Stimulated activated CD4-positive, alpha-beta T cell treated with anti-CD3 and anti-CD28 coated beads, Interleukin-15, amount 100 ng/mL, for 48 hours (primary cell): ENCODE measurements at places on chromosomes 7 and 10.

GRCh38 chr7:26105931-26106330 lies 46.1 kb upstream of the NFE2L3 start:
- no peak for DNase-seq

- no peak for DNase-seq
Observed at GRCh38 chr7:50284296-50284695, 20.2 kb upstream of the IKZF1 start.

- no peak for DNase-seq
Observed at GRCh38 chr7:154568346-154568745, 434.6 kb downstream of the PAXIP1 start.

GRCh38 chr10:103470761-103471653 lies 8.0 kb downstream of the CALHM3 start:
- peak; percentile 48 for DNase-seq

DNA sequence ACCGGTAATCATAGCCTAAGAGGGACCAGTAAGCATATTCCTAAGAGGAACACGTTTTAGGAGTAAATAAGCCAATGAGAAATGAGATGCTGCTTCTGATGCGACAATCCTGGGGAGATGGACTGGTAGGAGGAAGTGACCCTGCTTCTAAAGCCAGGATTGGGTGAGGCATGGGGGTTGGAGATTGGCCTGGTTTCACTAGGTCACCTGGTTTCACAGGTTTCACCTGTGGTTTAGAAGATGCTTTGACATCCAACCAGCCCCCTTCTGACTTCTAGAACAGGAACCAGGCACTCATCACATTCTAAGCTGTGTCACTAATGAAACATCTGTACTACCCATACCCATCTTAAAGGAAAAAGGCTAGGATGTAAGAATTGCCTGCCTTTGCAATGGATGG lies 53.0 kb upstream of the BAMBI start:
- DNase-seq: no peak

DNA sequence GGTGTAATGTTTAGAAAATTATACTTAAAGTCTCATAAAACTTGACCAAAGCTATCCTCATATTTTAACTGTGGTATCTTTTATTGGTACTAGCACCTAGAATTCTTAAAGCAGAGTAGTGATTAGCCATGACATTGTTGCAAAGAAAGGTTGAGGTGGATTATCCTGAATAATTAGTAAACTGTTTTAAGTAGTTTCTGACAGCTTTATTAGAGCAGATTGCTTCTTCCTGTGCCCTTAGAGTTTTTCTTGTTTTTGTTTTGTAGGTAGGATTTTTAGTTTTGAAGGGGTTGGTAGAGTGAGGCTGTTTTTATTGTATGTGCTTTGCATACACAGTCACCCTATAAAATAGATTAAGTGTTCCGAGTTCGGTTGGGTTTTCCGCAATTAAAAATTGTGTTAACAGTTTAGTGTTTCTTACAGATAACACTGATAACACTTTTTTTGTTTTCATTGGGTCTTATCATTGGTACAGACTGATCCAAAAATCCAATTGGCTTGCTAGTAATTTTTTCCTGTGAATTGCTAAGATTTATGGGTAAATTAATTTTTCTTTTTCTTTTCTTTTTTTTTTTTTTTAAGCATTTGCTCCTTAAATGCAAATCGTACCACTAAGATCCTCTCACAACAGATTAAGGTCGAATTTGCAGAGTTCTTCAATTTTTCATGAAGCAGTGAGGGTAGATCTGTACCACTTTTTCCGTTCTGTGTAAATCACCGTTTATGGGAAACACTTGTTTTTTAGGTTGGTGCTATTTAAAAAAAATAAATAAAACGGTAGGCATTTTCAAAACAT lies 2.1 kb upstream of the PBLD start:
- no peak for DNase-seq

DNA sequence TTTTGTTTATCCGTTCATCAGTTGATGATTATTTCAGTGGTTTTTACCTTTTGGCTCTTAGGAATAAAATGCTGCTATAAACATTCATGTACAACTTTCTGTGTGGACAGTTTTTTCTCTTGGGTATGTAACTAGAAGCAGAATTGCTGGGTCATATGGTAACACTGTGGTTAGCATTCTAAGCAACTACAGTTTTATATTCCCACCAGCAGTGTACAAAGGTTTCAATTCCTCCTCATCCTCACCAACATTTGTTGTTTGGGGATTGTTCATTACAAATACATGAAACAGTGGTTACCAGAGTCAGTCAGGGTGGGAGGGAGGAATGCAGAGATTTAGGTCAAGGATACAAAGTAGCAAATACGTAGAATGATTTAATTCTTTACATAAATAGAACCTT lies 97.0 kb downstream of the NPSR1 start:
- no peak for DNase-seq

- DNase-seq: no peak
Observed at GRCh38 chr10:4934391-4934987, 28.7 kb upstream of the AKR1C1 start.

DNA sequence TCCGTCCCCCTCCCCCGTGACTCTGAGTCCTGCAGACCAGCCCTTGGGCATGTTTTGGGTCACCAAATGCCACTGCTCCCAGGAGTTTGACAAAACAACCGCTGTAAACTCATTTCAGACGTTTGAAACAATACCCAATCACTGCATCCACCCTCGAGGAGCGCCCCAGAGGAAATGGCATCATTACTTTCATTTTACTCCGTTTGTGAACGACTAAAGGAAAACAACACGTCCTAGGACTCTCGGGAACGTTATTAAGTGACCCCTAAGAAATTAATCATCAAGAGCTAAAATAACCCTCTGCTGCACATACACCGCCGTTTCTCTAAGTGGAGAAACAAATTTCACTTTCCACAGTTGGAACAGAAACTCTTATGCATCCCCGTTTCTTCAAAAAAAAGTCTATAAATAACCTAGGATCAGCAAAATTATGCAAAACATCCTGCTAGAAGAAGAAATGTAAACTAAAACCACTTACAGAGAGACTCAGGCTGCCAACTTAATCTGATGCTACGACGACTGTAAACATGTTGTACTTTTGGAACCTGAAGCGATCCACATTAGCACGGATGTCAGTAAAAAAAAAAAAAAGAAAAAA lies 109.9 kb upstream of the EFCAB10 start:
- no peak for DNase-seq

DNA sequence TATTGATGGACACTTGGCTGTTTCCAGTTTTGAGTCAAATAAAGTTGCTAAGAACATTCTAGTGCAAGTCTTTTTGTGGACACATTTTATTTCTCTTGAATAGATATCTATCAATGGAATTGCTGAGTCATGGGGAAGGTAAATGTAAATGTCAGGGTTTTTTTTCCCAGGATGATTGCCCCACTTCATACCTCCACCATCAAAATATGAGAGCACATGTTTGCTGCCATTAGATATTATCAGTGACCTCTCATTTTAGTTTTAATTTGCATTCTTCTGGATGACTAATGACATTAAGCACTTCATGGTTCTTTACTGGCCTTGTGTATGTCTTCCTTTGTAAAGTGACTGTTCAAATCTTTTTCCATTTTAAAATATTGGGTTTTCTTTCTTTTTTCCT lies 45.7 kb downstream of the PAPSS2 start:
- DNase-seq: no peak

GRCh38 chr7:74452748-74453321 lies 871 bp upstream of the GTF2IRD1 start:
- DNase-seq: no peak

GRCh38 chr10:119651514-119652360 lies 557 bp downstream of the BAG3 start:
- DNase-seq: no peak

GRCh38 chr10:100362570-100363496 lies 15.8 kb downstream of the SCD start:
- DNase-seq: no peak

GRCh38 chr7:23136216-23136615 lies 30.6 kb downstream of the KLHL7 start:
- DNase-seq: no peak

GRCh38 chr10:2225609-2226008 lies 488.3 kb upstream of the ADARB2 start:
- no peak for DNase-seq

DNA sequence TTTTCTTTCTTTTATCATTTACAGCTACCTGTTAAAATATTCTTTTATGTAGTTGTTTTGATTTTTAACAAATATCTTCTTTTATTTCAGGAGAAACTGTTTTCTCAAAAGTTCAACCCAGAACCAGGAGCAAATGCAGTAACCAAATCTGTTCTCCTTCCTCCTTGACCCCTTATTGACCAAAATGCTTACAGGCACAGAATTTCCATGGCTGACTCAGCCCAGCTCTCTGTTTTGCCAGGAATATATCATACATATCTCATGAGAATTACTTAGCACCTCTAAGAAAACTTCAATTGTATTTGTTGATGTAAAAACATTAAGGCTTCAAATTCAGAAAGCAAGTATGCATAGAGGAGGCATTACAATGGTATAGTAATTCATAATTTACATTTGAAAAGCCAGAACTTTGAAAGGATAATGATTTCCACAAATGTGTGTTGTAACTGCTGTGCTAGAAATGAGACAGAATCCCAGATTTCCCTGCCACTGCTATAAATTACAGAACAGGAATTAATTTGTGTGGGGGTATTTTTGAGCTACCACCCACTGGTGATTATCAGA lies 2.2 kb downstream of the GSAP start:
- no peak for DNase-seq

DNA sequence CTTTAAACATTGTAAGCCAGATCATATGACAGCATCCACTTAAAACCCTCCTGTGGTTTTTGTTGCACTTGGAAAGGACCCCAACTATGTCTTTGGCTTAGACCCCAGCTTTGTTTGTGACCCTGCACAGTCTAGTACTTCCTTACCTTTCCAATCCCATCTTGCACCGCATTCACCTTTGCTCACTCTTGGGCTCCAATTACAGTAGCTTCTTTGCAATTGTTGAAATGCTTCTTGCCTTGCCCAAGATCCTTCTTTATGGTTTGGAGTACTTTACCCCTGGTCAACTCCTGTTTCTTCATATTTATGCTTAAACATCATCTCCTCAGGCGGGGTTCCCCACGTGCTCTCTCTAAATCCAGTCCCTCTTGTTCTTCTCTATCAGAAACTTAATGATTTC lies 162.6 kb downstream of the PTEN start:
- no peak for DNase-seq

DNA sequence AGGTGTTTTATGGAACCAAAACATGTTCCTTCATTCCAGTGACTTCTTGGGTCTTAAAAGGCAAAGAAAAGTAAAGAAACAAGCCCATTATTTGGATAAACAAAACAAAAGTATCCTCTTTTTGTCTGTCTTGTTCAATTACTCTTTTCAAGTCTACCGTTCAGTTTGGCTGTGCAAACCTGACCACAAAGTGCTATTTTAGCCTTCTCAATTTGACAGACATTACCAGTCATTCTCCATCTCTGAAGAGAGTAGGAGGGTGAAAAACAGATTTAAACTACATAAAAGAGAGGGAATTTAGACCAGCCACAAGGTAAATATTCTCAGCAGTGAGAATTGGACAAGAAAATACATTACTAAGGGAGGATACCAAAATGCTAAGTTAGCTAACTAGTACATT lies 145.2 kb downstream of the GRM3 start:
- DNase-seq: no peak

- no peak for DNase-seq
Observed at GRCh38 chr10:36301539-36301938, 659.4 kb upstream of the FZD8 start.

- DNase-seq: no peak
Observed at GRCh38 chr10:12208460-12208859, 12.5 kb downstream of the CDC123 start.

GRCh38 chr7:128821724-128822123 lies 8.5 kb upstream of the FLNC start:
- no peak for DNase-seq

DNA sequence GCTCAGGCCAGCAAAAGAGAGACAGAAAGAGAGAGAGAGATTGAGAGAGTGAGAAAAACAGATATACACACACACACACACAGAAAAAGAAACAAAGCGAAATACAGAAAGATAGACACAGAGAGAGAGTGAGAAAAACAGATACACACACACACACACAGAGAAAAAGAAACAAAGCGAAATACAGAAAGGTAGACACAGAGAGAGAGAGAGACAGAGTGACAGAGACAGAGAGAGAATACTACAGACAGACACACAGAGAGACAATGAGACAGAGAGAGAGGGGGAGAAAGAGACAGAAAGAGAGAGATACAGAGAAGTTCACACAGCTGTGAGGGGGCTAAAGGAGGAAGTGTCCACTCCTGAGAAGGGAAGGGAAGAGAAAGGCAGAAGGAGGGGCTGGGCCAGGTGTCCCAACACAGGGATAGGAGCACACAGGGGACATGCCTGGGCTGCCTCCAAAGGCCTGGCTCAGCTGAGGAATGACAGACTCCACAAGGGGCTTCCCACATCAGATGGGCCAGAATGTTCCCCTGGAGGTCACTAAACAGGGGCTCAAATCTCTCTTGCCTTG lies 4.3 kb downstream of the GCK start:
- no peak for DNase-seq

DNA sequence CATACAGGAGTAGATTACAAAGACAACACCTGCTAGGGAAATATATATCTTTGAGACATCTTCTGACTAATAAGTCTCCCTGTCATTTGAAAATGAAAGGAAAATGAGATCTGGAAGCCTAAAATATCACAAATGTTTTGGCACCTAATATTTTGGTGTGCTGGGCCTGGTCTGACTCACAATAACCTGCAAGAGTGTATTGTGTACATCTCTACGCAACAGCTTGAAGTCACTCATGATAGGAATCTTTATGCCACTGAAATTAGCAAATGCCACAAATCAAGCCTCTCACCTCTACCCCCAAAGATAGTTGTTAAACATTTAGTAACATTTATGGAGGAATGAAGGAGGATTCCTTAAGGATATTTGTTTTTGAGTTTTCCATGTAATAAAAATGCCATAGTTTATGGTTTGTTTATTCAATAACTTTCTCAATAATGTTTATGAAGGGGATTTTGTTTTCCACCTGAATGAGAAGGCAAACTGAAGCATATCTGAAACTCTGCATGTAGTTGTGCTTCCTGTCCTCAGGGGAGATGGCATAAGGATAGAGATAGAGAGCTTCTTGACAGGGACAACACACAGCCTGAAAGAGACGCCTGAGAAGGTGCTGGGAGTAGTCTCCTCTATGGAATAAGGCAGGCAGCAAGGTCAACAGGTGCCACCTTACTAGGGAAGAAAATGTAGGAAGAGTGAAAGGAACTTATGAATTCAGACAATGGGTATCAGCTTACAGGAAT lies 197.4 kb downstream of the AHR start:
- no peak for DNase-seq

GRCh38 chr7:117127585-117128168 lies 174.4 kb downstream of the ST7 start:
- no peak for DNase-seq

DNA sequence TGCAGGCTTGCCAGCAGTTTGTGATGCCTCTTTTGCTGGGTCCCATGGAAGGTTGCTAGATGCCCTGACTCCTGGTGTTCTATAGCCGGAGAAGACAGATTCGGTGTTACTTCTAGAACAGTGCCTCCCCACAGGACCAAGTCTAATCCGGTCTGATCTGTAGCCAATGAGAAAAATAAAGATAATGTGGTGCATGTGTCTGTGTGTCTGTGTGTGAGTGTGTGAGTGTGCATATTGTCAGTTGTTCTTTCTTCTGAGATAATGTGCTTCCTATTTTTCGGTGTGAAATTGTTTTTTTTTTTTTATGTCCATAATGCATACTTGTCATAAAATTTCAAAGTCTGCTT lies 29.7 kb upstream of the ZNRF2 start:
- no peak for DNase-seq
